ENCODE measurements at places on chromosomes 7 and 10.

GRCh38 chr10:123158682-123159081 is 4.5 kb downstream of the BUB3 start:
- DNase-seq, result no peak

DNA sequence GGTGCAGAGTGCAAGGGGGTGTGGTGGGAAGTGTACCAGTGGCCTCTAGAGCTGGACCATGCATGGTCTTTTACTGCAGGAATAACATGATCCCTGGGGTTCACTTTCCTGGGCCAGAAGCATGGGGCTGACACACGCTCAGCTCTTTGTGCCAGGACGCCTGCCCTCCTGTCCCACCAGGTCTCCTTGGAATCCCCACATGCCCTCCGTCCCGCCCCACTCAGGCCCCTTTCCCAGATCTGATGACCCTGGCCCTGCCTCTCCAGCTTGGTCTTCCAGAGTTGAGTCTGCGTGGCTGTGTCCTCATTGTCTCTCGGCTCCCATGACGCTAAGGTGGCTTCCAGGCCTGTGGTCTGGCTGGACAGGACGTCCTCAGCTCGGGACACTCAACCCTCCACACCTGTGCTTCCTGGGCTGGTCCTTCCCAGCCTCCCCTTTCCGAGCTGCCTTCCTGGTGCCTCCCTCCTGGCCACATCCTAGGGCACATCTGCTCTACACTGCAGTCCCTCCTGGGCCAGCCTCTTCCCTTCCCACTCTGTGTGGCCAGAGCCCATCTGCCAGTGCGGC is 249.5 kb upstream of the SHH start:
- DNase-seq, result no peak

GRCh38 chr7:105024734-105025133 is 10.7 kb downstream of the KMT2E start:
- DNase-seq, result no peak

DNA sequence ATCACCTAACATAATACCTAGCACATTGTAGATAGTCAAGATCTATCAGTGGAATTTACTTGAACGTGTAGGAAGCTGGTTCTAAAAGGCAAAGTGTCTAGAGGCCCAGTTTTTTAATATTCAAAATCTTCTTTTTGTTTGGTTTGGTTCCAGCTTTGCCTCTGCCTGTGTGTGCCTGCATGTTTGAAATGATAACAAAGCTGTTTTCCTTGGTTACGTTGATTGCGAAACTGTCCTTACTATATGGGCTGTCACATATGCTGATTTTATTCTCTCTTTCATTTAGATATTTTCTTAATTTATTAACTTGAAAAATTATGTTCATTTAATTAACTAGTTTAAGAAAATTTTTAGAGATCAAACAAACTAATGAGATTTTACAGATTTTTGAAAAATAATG is 237.3 kb downstream of the SEMA3A start:
- no peak for DNase-seq

DNA sequence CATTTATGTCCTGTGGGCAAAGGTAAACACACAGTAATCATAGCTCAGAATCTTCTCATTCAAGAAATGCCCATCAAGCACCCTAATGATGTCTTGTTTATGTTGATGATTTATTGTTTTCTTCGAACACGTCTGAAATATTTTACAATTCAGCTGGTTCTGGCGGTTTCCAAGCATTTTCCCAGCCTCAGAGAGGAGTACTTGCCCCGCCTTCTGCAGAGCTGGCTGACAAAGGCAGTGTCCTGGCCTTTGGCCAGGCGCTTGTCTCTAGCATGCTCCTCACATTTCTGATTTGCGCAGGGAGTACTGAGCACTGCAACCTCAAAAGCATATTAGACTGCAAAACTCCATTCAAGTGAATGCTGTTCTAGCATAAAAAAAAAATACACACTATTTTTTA is 314.2 kb upstream of the GNAI1 start:
- no peak for DNase-seq

DNA sequence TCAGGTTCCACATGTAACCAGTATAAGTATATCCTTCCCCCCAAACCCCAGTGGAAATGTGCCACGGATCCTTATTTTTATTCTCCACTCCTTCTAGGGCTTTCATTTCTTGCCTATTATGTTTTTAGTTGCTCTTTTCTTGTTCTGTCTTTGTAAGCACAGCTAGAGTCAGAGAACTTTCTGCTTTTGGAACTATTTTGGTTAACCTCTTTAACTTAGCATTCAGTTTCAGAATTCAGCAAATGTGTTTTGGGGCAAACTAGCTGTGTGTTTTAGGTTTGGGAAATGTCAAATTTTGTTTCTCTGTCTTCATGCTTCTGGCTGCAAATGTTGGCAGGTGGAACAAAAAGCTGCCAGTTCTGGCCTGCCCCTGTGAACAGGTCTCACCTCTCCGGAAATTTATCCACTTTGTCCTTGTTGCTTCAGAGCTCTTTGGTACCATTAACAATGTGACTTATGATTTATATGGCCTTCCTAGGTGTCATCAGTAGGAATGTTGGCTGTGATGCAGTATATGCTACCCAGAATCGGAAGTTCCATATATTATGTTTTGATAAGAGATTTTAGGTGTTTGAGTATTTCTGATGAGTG is 156.1 kb downstream of the ADK start:
- no peak for DNase-seq

DNA sequence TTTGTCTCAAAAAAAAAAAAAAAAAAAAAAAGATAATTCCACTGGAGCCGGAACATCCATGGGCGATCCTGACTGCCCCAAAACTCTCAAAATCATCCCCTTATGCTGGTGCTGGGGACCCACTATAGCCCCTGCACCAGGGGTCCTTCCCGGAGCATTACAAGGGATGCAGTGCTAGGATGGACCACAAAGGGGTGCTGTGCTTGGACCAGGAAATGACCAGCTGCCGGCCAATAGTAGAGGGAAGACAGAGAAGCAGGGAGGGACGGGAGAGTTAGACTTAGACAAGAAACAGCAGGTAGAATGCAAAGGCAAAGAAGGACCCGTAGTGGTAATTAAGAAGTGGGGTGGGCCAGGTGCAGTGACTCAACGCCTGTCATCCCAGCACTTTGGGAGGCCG is 40.5 kb downstream of the RCC1L start:
- DNase-seq, result no peak

DNA sequence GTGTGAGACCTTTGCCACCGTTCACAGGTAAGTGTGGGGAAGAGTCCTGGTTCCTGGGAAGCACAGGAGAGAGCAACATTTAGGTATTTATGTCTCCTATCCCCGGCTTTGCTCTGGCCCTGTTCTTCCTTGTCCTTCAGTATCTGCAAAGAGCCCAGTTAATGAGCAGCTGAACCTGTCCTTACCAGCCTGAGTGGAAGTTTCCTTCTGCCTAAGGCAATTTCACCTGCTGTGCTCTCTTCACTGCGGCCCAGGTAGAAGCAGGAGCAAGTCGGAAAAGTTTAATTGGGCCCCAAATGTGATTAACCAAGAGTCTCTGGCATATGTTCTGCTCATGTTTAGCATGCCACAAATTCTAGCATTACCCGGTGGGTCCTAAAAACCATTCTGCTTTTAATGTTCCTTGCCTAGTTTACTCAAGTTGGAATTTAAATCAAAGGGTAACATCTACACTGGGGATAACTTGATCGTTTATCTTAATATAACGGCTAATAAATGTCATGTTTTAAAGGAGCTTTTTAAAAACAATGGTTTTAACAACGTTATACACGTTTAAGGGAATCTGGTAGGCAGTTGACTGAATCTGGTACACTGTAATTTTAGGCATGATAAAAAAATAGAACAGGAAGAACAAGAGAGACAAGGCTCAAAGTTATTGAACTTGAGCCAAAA is 817.1 kb downstream of the TYW1 start:
- DNase-seq, result no peak

DNA sequence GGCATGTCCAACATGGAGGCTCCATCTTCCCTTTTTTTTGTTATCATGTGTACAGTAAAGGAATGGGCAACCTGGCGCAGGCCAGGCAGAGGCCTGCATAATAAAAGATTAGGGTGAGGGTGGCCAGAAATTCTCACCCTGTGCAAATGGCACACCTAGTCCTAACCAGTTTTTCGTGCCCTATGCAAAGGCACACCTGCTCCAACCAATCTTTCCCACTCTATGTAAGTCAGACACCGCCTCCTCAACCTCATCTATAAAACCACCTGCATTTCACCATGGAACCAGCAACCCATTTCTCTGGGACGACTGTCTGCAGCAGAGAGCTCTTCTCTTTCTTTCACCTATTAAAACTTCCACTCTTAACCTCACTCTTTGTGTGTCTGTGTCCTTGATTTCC is 16.1 kb downstream of the TBATA start:
- no peak for DNase-seq

Data from HL-60 (cell line).